SJSA1 (cell line): ENCODE measurements at places on chromosomes 12 and 14. TPM values are rescaled to one million over a fixed set of nuclear protein-coding genes. Genes with fewer than 3 reads are reported as not detected.
A peak's percentile ranks its signal among the peaks of the same experiment; 100 is the strongest.

GRCh38 chr14:72501439-72501838 is 392.5 kb downstream of the DPF3 start:
- no peak for DNase-seq

- peak; percentile 52 for DNase-seq
Measured at GRCh38 chr12:30822385-30823155, 67.8 kb upstream of the CAPRIN2 start.

GRCh38 chr14:64119500-64119899 is 174.7 kb downstream of the ESR2 start:
- DNase-seq: no peak

- DNase-seq: no peak
Measured at GRCh38 chr12:30880061-30880460, 46.5 kb upstream of the TSPAN11 start.

DNA sequence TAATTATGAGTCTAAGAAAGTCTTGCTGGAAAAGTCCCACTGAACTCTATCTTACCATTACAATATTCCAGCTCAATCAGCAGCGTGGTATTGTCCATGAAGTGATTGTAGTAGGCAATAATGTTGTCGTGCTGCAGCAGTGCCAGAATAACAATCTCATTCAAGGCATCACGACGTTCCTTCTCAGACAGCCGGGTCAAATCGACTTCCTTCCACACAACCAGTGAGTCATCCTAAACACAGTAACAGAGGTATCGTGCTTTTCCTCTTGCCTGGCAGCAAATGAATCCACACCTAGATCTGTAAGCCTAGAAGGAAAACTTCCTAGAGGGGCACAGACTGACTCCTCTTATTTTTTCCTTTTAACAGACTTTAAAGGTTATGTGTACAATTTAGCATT is 2.9 kb downstream of the NEK9 start:
- DNase-seq: peak; percentile 32

DNA sequence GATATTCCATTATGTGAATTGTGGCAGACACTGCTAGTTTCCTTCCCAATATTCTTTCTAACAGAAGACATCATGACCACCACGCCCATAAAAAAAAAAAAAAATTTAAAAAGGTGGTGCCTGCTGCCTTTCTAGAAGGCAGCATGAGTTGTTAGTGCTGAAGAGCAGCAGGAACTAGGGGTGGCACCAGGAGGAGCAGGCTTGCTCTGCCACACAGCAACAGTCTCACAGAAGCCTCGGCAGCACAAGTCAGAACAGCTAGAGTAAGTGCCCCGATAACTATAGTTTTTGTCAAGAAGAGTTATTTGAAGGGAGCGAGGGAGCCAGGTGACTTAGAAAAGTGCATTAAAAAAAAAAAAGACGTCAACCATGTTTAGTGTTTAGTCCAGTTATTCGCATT is 66.4 kb upstream of the TMEM263 start:
- DNase-seq: no peak

GRCh38 chr12:5745251-5745888 is 199.7 kb downstream of the ANO2 start:
- DNase-seq: peak; percentile 66

DNA sequence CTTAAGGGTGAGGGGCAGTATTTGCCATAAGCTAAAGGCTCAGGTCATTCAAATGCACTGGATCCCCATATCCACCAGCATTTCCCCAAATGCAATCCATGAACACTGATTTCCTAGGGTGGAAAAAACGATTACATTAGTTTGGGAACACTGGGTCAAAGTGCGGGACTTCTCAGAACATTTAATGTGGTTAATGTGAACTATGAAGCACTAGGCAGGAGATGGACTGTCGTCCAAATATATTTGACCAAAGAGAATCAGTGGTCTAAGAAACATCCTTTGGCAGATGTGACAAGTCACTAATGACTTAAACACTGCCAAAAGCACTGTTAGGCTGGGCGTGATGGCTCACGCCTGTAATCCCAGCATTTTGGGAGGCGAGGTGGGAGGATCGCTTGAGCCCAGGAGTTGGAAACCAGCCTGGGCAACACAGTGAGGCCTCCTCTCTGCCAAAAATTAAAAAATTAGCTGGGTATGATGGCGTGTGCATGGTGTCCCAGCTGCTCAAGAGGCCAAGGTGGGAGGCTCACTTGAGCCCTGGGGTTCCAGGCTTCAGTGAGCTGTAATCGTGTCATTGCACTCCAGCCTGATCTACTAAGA is 205.4 kb downstream of the CALM1 start:
- DNase-seq: no peak

Gene PTHLH
- total RNA-seq: 3.8 and 4.4 TPM in 2 replicates

GRCh38 chr12:72832024-72832423 is 559.9 kb downstream of the TRHDE start:
- DNase-seq: no peak

Gene LRP1
- total RNA-seq: 21.2 and 33.3 TPM in 2 replicates

Gene SOS2
- total RNA-seq: 10.3 and 16.2 TPM in 2 replicates

Gene C12orf54
- total RNA-seq: 0.53 TPM in 1 of 2 replicates, not detected in the other

- DNase-seq: no peak
Measured at GRCh38 chr12:115443351-115443938, 759.5 kb upstream of the TBX3 start.

DNA sequence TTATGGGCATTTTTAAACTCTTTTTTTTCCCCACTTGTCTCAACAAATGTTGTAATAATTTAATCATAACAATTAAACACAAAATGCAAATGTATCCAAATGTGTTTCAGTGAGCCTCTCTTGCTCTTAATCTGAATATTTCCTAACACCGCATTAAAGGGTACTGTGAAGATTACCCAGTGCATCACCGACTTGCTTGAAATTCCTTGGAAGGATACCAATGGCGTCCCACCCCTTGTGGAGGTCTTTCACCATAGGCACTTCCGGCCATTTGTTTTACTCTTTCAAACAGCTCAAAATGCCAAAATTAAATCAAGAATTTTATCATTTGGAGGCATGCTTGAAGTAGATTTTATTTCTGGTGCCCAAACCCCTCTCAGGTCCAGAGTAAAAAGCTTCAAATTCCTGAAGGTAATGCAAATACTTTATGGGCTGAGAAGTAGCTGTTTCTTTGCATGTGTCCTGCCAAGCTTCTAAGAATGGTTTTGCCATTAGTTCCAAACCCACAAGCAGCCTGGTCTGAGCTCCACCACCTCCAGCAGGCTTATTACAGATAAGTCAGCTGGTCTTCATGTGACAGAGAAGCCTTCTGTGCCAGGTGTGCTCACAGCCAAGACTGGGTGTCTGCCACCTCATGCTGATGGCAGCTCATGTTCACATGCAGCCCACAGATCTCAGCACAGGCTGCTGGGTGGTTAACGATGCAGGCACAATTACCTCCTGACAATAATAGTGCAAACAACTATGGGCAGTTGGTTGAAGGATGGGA is 16.4 kb upstream of the NUDT4 start:
- no peak for DNase-seq

DNA sequence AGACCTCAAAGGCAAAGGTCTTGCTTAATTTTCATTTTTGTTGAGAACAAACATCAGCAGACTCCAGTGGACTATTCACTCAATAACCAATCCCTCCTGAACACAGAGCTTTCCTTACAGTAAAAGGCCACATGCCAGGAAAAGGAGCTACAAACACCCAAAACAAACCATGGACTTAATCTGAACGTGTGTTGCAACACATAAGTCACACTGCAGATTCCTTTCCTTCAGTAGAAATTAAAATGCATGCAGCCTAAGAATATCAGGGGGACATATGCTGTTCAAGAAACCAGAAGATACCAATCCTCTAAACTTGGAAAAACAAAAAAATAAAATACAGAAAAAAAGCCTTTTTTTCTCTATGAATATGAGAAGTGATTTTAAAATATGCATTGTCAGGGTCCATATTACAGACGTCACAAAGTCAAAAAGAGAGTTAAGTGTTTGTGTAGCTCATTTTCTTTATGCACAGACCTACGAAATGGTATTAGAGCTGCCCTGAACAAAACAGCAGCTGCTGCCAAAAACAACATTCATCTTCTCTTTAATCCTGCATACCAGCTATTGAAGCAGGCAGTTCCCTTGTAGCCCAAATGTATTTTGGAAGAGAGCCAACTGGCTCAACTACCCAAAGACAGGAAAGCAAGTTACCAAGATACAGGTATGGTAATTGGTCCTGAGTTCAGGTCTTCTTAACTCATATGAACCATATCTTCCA is 26.2 kb downstream of the KITLG start:
- no peak for DNase-seq

DNA sequence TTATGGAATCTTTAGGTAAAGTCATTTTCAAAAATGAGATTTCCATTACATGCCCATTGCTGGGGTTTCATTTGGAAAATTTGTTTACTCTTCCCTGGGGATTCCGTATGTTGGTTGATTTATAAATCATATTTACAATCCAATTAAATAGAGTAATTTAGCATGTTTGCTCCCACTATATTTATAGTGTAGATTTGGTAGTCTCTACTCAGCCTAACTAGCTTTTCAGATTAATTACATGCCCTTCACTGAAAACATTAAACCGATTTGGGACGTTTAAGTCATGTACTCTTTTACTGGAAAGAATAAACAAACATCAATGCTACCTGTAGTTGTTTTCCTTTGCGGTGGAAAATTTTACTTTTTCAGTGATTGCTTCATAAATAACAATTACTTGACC is 10.4 kb downstream of the PAX9 start:
- no peak for DNase-seq

GRCh38 chr14:77714926-77715325 is 7.0 kb downstream of the SLIRP start:
- no peak for DNase-seq

- no peak for DNase-seq
Measured at GRCh38 chr14:49849213-49849847, 3.3 kb downstream of the NEMF start.
